ENCODE measurements at places on chromosomes 3 and 15.

DNA sequence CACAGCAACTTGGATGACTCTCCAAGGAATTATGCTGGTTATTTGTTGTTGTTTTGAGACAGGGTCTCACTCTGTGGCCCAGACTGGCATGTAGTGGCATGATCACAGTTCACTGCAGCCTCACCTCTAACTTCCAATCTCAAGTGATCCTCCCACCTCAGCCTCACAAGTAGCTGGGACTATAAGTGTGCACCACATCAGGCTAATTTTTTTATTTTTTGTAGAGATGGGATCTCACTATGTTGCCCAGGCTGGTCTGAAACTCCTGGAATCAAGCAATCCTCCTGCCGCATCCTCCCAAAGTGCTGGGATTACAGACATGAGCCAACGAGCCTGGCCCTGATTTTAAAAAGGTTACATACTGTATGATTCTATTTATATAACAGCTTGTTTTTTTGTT, 63.0 kb downstream of the RBPMS2 start:
- DNase-seq = no peak

DNA sequence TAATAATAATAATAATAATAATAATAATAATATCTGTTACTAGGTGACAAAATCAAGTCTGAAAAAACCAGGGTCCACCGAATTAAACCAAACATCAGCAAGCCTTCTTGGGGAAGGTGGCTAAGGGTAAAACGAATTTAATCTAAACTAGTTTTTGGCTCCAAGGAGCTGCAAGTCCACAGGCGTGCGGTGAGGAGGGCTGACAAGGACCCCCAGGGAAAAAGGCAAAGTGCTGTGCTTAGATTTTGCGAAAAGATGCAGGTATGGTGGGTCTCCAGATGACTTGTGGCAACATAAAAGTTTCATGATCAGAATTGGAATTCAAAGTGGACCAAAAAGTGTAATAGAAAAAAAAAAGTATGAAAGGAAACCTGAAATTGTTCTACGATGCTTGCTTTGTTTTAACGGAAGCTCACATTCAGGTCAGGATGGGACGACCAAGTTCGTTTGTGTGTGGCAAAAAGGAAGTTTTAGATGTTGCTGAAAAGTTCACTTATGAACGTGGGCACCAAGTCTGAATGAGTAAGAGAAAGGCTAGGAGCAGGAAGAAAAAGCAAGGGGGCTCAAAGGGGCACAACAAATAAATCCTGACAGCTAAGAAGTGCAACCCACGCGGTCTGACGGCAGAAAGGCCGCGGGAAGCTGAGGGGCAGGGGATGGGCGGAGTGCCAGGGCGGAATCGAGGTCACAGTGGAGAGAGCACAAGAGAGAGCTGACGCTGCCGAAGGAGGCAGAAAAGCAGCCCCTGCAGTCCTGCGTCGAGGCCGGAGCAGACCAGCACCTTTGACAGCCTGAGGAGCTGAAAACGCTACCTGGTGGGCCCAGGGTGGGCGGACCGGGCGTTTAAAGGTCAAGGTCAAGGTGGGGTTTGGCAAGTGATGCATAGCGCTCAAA, 1.1 kb downstream of the WDR82 start:
- peak; percentile 49 for DNase-seq

DNA sequence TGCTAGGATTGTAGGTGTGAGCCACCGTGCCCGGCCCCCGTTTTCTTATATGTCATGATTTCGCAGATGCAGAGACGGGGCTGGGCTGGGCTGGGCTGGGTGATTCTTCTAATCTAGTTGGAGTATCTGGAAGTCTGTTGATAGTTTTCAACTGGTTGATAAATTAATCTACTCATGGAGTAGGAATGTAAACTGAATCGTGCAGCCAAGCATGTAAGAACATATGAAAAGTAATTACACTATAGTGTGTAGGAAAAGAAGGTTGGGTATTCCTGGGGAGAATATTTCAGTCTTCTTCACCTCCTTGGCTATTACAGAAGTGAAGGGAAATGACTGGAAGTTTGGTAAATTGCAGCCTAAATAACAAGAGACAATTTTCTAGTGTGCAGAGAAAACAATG, 82.6 kb upstream of the MAGI1 start:
- DNase-seq = peak; percentile 29

GRCh38 chr3:23547905-23548650, 257.7 kb upstream of the UBE2E1 start:
- DNase-seq = no peak

DNA sequence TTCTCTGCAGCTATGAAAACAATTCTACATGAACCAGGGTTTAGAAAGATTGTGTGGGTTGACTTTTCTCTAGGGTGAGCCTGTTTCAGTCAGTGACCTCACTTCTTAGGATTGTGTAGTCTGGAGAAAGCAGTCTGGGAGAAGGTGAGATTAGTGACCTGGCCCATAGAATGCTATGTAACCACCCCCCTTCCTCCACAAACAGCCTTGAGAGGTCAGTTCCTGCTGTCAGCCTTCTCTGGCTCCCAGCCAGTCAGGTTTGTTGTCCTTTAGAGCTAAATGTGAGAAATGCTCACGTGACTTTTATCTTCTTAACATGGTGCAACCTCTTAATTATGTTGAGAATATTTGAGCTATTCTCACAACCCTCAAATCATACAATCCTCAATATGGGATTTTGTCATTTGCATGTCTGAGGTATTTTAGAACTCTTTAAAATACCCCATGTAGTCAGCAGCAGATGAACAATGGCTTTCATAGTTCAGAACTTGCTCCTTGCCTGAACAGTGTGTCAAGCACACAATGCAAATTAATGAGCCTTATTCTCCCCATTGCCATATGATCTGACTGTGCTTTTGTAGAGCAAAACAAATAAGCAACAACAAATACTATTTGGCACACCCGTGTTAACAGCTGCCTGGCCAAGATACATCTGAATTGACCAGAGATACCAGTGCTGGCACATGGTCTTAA, 311.6 kb downstream of the CNTN6 start:
- no peak for DNase-seq

- no peak for DNase-seq
Measured at GRCh38 chr3:160804762-160805161, 48.7 kb downstream of the PPM1L start.

- DNase-seq = peak; percentile 24
Measured at GRCh38 chr3:172107403-172107802, 68.0 kb downstream of the FNDC3B start.

DNA sequence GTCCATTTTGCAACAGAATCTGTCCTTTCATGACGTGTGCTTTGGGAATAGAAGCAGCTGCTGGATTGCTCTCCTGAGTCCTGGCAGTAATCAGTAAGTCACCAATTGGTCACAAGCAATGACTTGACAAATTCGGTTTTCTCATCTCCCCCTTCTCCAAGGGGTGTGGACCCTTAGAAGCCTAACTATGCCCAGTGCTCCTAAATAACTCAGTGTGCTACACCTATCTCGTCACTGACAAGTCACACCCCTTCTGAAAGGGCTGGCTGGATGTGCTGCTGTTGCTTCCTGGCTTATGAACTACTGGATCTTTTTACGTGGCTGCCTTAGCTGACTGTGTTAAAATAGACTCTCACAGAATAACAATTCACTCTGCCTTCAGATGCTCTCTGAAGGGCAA, 1351.5 kb downstream of the ZPLD1 start:
- DNase-seq = no peak

DNA sequence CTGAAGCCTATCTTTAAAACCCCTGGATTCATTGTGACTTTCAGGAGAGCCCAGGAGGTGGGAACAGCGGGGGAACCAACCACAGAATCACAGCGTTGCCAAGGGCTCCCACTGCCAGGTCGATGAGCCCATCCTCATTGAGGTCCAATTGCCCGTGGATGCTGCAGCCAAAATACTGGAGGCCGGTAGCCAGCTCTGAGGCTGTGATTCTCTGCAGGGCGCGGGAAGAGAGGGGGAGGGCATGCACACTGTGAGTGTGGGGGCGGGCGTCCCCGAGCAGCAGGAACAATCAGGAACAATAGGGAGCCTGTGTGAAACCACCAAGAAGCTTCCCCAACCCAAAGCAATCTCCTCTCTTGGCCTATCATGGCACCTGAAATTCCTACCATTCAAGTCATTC, 53.4 kb downstream of the FEM1B start:
- no peak for DNase-seq
